Right hindlimb (tissue), 1 donor: ENCODE measurements at places on chromosomes 5 and 9.

DNA sequence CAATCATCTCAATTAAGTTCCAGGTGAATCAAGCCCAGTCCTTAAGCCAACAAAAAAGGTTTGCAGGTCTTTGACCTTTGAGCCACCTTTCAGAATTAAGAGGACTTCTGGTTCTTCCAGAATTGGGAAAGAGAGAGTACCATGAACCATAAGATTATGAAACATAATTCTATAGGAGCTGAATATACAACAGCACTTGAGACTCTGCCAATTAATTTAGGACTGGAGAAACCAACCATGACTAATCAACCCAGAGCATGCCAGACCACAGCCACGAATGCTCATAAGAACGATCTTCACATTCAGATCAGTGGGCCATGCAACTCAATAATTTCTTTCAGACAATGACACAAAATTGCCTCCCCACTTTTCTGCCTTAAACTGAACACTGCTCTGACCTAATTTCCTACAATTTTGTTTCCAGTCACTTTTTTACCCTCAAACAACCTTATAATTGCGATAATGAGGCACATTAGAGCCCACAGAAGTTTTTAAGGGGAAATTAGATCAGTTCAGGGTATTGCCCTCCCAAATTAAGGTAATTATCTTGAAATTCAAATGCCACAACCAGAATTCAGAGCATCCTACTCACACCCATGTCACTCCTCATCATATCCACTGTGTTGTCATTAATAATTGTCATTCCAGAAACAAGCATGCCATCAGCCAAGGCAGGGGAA lies 213.4 kb downstream of the ATPSCKMT start:
- DNase-seq = no peak

GRCh38 chr5:115169487-115170133 lies at the start of gene TRIM36:
TSS of gene TRIM36 (minus strand) at chr5:115169908. CDS start at chr5:115169634, 274 bp downstream.
- peak; percentile 92 for DNase-seq

DNA sequence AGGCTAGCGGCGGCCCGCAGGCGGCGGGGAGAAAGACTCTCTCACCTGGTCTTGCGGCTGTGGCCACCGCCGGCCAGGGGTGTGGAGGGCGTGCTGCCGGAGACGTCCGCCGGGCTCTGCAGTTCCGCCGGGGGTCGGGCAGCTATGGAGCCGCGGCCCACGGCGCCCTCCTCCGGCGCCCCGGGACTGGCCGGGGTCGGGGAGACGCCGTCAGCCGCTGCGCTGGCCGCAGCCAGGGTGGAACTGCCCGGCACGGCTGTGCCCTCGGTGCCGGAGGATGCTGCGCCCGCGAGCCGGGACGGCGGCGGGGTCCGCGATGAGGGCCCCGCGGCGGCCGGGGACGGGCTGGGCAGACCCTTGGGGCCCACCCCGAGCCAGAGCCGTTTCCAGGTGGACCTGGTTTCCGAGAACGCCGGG lies 253 bp downstream of the SLC12A2 start:
- no peak for DNase-seq

GRCh38 chr5:95471487-95471886 lies 80.3 kb downstream of the FAM81B start:
- peak; percentile 41 for DNase-seq

- no peak for DNase-seq
Measured at GRCh38 chr5:71651579-71651978, 64.4 kb downstream of the MCCC2 start.

GRCh38 chr5:124546643-124547042 lies 199.8 kb downstream of the ZNF608 start:
- peak; percentile 23 for DNase-seq

DNA sequence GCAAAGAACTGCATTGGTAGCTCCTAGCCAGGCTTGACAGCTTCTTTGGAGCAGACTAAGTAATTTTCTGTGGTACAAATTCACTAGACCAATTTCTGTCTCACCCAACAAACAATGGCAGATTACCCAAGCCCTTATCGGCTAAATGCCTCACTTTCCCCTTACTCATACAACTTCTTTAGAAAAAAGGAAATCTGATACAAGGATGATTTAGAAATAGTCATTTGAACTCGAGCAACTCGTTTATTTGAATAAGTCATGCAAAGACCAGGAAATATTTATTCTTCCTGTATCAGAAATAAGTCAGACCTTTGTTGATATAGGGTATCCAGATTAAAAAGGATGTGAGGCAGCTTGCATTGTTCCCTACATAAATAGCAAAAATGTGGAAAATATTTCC lies 170.4 kb upstream of the CDH6 start:
- no peak for DNase-seq

DNA sequence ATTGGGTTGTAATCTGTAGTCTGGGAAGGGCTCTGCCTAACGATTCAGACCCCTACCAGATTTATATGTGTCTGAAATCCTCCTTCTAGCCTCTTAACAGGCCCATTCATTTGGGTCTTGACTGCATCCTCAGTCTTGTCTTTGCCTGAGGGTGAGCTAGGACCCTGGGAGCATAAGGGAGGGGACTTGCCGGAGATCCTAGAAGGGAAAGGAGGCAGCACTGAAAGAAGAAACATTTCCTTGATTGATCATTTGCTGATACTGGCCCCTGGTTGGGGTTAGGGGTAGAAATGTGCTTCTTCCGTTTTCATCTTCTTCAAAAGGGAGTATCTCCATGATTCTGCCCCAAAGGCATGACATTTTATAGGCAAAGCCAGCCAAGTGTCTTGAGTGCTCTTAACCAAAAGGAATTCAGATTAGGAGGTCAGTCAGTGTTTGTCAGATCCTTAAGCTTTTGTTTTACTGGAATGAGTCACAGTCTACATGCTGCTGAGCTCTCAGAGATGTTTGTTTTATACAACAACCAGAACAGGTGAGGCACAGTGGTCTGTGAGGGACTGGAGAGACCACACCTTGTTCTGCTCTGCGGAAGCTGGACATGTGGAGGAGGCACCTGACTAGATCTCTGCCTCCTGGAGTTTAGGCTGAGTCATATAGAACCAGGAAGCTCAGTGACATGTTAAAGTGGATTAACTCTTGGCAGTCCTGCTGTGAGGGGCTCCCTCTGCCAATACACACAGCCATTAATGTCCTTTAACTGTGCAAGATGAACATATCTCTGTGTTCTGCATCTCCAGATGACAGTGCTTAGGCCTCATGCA lies 37.7 kb downstream of the PCDHAC2 start:
- no peak for DNase-seq

- no peak for DNase-seq
Measured at GRCh38 chr9:94805585-94805984, 79.1 kb downstream of the AOPEP start.

- no peak for DNase-seq
Measured at GRCh38 chr5:151862811-151863472, 61.7 kb downstream of the GLRA1 start.

GRCh38 chr9:137276473-137277328 lies 825 bp upstream of the TOR4A start:
- peak; percentile 86 for DNase-seq

DNA sequence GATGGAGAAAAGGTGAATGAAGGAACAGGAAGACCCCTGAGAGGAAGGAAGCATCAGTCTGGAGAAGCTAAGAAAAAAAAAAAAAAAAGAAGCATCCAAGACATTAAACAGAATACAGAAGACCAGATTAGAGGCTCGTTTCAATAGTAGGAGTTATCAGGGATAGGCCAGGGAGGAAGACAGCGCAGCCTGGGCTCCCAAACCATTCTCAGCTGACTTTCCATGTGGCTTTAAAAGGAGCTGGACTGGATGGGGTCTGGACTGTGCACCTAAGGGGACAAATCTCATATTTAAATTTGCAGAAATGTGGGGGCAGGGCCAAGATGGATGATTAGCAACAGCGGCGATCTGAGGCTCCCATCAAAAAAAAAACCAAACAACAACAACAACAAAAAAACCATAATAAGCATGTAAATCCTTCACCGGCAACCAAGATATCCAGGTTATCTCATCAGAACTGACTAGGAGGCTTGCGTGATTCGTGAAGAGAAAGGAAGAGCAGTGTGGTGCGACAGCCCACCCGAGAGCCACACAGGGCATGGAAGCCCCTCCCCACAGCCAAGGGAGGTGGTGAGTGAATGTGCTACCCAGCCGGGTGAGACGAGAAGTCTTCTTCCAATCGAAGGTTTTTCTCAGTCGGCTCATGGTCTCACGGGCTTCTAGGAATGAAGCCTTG lies 114.9 kb upstream of the ADAMTS16 start:
- DNase-seq = no peak
